ENCODE measurements at places on chromosomes 7 and 10.

- no peak for DNase-seq
These were observed 29.9 kb downstream of the PCGF5 start for GRCh38 chr10:91250341-91250740.

DNA sequence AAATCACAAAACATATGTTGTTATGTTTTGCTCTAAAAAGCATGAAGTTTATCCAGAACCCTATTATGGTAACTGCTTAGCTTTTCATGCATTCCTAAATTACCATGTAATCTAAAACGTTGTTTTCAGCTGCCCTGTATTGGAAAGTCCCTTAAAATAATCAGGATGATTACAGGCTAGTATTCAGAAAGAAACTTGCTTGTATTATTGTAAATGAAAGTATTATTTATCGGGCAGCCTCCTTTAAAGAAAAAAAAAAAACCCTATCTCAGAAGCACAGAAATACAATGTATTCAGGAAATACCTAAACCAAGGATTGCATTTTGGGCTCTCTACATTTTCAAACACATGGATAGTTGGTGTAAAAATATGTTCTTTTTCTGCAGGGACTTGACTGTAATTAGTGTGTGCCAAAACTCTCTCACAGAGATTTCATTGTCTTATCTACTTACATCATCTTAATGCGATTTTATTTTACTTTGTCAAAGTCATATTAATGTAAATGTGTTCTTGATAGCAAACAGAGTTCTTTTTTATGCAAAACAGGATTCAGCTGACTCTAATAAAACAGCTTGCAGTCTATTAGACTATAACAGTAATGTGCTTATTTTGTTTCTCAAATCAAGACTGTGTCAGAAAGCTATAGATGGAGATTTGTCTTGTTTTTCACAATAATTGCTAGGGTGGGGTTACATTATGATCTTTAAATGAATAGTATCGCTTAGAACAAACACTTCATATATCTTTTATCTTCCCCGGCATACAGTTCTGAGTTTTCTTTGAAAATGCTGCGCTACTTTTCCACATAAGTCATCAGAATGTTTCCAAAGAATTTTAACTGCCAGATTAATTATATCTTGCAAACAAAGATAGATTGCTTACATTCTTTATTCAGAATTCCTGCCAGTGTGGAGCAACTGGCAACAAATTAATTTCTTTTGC is 65.3 kb upstream of the ARID5B start:
- DNase-seq, result no peak

GRCh38 chr7:84236398-84236797 is 41.8 kb upstream of the SEMA3A start:
- no peak for DNase-seq

DNA sequence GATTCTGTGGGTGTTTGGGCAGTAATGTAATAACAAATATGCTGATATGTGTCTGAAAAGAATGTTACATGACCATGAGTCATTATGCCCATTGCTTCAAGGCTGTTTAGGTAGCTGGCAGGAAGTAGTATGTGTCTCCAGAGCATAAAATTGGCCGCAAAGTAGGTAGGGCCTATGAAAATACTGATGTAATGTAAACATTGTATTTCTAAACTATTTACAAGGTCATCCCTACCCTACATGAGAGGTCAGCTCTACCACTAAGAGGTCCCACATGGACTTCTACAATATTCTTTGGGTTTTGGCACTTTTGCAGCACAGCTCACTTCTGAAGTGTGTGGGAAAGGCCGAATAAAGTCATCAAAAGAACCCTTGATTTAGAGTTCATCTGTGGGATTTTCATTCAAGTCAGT is 301.9 kb downstream of the AHR start:
- DNase-seq, result no peak

DNA sequence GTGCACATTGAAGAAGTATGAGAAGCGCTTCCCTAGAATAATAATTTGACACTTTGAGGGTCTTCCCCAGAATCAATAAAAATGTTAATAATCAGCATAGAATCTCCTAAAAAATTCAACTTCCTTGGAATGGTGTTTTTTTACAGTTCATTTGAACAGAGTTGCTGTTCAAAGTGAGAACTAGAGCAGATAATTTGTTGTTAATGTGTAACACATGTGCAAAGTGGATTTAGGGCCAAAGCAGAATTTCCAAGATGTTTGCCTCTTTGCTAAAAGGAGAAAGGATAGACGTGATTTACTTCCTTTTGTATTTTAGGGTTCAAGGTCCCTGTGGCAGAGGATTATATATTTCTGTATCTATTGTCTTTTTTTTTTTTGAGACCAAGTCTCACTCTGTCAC is 73.8 kb downstream of the ZNF277 start:
- no peak for DNase-seq

- no peak for DNase-seq
These were observed 33.0 kb upstream of the VKORC1L1 start for GRCh38 chr7:65839846-65840245.

DNA sequence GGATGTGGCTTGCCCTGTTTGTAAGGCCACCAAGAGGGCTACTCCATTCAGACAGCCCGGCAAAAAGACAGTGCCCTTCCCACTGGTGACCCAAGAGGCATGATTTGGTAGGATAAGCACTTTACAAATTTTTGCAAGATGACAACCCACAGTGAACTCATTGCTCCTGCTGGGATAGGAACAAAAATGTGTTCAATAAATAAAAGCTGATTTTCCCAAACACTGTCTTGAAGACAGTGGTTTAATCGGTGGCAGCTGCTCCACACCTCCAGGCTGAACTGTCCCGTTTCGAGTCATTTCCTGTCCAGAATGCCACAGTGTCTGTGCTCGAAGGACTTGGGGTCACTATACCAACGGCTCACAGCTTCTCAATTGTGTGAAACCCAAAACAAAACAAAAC is 45.1 kb upstream of the NPTX2 start:
- DNase-seq, result no peak
